Activated naive CD4-positive, alpha-beta T cell treated with anti-CD3 and anti-CD28 coated beads, Interleukin-2, amount 50 U/mL, for 16 hours (primary cell): ENCODE measurements at places on chromosomes 11 and 22.

DNA sequence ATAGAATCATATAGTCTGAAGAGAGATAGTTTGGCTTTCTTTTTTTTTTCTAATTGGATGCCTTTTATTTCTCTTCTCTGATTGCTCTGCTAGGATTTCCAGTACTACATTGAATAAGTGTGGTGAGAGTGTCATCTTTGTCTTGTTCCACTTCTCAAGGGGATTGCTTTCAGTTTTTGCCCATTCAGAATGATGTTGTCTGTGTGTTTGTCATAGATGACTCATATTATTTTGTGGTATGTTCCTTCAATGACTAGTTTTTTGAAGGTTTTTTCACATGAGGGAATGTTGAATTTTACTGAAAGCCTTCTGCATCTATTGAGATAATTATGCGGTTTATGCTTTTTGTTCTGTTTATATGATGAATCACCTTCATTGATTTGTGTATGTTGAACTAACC lies 10.4 kb upstream of the OR4P4 start:
- DNase-seq: no peak

DNA sequence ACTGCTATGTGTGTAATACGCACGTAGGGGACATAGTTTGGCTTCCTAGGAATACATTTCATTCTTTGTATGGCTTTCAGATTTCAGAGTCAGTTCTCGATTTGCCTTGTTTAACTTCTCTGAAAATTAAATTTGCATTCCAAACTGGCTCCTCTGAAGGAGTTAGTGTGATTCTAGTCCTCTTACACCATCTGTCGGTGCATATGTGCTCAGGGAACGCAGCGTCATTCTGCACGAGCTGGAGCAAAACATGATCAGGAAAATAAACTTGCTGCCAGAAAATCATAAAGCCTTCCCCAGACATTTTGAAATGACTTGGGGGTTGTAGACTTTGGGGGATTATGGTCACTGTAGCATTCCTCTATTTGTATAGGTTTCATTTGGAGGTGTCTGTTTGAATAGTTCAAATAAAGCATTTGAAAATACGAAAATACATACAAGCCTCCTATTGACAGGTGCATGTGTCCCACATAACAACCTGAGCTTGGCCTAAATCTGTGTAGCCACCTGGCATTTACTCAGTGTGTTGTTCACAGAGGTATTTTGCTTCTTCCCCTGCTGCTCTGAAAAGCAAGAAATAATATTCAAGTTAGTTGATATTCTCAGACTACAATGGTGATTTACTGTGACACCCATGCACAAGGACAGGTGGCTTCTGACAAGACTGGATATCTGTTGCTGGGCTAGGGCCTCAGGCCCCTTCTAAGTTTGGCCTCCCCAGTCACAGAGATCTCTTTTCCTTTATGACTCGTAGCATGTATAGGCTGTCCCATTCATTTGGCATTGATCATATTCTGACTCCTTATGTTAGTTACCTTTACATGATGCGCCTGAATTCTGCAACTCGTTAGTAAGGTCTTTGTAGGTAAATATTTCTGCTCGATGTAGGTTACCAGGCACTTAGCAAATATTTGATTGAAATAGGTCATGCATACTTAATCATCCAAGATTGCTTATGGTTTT lies 81.6 kb upstream of the SORL1-AS1 start:
- DNase-seq: no peak

DNA sequence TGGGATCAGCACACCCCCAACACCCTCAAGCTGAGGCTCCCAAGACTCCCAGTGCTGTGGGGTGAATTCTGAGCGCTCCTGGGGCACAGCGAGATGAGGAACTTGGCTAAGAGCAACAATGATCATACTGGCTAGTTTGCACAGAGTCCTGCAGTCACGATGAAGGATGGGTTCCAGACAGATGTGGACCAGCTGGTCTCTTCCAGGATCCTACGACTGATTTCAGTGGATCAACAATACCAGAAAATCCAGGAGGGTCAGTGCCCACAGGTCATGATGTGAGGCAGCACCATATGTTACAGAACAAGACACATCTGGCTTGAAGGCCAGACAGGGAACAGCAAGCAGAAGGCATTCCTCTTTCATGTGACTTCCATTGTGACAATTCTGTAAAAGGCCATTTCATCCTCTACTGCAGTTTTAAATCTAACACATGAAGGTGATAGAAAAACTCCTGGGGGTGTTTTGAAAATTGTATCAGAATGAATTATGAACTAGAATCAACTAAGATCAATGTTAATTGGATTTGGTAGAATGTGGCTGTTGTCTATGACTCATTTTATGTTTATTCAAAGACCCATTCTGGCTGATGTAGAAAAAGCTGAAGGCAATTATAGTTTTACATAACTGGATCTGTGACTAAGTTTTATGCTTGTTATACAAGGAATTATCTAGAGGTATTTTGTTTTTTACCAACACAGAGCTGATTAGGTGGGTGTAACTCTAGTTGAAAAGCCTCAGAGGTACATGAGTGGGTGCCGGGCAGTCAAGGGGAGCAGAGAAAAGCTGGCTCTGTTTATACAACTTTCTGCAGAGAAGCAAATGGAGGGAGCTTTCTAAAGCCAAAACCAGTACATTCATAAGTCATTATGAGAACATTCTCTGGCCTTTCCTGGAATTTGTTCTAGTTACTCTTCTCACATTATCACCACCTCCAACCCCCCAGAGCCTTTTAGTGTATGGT lies 29.1 kb downstream of the OR52K1 start:
- DNase-seq: no peak

GRCh38 chr22:38738475-38739070 lies 17.2 kb downstream of the SUN2 start:
- no peak for DNase-seq

DNA sequence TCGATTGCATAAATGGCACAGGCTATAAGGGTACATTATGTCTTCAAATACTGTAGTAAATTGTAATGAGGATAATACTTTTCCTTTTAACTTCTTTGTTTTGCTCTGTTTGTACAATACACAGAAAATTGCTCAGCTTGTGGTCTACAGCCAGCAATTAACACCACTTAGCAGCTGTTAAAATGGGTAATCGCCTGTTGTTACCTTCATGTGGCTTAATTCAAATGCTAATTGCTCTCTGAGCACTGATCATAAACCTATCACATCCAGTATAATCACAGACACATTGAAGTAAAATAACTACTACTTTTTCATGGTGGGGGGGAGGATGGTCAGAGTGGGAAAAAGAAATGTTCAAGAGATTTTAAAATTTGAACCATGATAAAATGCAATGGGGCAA lies 1164.1 kb upstream of the CNTN5 start:
- no peak for DNase-seq

- no peak for DNase-seq
Measured at GRCh38 chr11:118412921-118413320, 11.5 kb downstream of the ATP5MG start.

- DNase-seq: no peak
Measured at GRCh38 chr11:65057526-65057925, 827 bp downstream of the NAALADL1 start.

GRCh38 chr11:17244046-17244445 lies 32.5 kb upstream of the NUCB2 start:
- no peak for DNase-seq

- no peak for DNase-seq
Measured at GRCh38 chr11:110345743-110346142, 49.3 kb upstream of the RDX start.

- no peak for DNase-seq
Measured at GRCh38 chr11:91686700-91687099, 537.9 kb upstream of the FAT3 start.

GRCh38 chr22:44024288-44024921 lies at the start of gene PARVB:
TSS of gene PARVB (plus strand) at chr22:44024302. CDS start at chr22:44024340, 38 bp downstream.
- no peak for DNase-seq

GRCh38 chr11:116278076-116278475 lies 494.7 kb downstream of the BUD13 start:
- DNase-seq: no peak

DNA sequence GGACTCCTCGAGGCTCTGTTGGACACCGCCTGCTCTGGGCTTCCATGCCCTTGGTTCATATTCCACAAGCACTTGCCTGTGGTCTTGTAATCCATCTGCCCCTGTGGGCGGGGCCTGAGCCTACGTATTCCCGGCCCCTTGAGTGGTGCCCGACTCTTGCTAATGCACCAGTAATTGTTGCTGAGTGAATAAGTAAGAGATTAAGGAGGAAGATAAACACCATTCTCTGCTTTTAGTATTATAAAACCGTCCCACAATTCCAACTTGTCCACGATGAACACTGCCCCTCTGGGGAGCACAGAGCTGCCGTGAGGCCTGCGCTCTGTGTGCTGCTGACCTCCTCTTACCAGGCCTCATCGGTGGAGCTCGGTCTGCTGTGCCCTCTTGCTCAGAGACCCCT lies 50.3 kb downstream of the MICAL2 start:
- no peak for DNase-seq

DNA sequence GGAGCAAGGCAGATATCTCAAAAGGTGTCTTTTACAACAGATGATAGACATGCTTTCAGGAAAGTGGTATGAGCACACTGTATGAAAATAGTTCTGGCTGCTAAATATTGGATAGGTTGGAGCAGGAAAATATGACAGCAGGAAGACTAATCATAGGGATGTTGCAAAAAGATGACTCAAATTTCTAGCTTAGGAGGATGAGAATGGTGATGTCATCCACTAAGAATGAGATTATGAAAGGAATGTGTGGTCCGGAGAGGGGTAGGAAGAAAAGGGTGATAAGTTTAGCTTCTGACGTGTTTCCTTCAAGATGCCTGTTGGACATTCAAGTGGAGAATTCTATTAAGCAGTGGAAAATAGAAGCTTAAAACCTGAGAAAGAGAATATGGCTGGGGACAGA lies 46.4 kb downstream of the RCN1 start:
- DNase-seq: no peak

DNA sequence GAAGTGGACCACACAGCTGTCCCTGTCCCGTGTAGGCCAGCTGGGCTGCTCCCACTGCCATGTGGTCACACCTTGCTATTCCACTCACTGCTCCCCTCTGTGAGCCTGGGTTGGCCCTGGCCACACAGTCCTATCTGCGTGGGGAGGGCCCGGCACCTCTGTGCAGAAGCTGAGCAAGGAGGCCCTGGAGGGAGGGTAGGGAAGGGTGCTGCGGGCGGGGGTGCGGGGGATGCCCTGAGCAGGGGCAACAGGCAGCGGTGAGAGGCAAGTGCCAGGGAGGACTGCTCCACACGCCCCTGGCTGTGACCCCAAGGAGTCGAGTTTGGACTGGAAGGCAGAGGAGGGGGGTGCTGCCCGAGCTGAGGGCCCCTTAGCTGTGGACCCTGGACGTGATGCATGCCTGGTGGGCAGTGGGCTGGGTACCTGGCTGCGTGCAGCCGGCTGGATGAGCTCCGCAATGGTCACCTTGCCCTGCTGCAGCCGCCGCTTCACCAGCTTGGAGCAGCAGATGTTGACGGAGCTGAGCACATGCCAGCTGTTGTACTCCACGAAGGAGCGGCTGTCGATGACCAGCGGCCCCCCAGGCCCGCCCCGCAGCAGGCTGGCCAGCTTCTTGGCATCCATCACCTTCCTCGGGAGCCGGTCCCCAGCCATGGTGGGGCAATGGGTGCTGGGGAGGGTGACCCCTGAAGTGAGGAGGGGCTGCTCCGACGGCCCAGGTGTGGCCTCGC lies 6.7 kb downstream of the DUSP8 start:
- no peak for DNase-seq

GRCh38 chr11:107268977-107269376 lies 188.6 kb downstream of the CWF19L2 start:
- DNase-seq: no peak

DNA sequence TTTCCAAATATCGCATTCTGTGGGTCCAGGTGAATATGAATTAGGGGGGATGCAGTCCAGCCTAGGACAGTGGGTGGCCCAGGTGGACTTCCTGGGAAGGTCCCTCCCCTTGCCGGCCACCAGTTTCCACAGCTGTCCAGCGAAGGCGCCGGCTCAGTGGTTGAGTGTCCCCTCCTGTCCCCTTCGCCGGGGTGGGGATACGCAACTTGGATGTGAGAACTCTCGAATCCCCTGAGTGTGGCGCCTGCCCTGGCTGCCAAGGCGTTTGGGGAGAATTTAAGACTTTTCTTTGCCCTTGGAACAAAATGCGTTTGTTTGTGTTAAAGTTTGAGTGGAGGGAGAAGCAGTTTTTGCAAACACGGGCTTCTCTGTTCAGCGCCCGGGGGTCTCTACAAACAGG lies 123.7 kb downstream of the KCNQ1OT1 start:
- DNase-seq: no peak

DNA sequence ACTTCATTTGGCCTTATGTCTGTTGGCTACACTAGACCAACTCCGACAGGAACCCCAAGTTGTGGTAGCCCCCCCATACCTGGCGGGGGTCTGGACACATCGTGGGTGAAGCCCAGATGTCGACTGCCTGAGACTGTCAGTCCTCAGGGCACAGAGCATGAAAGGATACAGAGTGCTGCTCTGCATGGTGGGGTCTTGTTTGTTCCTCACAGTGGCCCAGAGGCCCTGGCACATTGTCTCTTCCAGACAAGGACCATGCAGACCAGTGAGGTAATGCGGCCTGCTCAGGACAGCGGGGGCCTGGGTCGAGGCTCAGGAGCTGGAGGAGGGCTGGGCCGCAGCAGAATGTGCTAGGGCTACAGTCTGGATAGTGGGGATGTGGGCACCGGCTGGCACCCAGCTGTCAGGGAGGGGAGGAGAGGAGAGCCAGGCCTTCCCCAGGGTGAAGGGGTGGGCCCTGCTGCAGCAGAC lies 14.6 kb downstream of the CAPN5 start:
- no peak for DNase-seq

GRCh38 chr11:73392108-73393010 lies 16.2 kb downstream of the RELT start:
- no peak for DNase-seq

GRCh38 chr11:35298369-35298768 lies 121.0 kb downstream of the SLC1A2 start:
- no peak for DNase-seq

GRCh38 chr11:116955949-116956348 lies 118.5 kb upstream of the APOA1 start:
- DNase-seq: no peak

DNA sequence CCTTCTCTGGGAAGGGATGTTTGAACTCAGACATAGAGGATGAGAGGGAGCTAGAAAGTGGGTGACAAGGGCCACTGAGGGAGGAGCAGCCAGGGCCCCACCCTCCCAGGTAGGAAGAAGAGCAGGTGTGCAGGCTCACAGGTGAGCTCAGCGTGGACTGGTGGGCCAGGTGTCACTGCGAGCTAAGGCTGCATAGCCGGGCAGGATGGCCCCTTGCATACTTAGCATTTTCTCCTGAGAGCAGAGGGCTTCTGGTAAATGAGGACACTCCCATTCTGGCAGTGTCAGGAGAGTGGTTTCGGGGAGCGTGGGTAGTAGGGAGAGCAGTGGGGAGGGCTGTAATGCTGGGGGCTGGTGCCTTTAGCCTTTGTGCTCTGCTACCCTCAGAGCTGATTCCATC lies 843.4 kb downstream of the TBC1D22A start:
- no peak for DNase-seq

DNA sequence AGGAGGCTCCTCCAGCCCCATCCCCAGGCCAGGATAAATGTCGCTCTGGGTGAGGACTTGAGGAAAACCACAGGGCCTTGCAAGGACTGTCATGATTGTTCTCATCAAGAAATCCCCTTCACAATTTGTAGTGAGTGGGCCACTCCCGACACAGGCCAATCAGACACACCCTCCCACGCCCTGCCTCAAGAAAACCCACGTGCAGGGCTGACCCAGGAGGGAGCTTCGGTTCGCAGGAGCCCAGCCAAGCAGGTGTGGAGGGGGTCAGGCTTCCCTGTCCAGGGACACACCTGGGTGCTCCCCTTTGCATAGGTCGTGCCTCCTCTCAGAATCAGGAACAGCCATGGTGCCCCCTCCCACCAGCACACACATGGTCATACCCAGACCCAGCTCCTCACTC lies 43.2 kb downstream of the SHANK2 start:
- no peak for DNase-seq
